ENCODE measurements at places on chromosomes 16 and 17.

DNA sequence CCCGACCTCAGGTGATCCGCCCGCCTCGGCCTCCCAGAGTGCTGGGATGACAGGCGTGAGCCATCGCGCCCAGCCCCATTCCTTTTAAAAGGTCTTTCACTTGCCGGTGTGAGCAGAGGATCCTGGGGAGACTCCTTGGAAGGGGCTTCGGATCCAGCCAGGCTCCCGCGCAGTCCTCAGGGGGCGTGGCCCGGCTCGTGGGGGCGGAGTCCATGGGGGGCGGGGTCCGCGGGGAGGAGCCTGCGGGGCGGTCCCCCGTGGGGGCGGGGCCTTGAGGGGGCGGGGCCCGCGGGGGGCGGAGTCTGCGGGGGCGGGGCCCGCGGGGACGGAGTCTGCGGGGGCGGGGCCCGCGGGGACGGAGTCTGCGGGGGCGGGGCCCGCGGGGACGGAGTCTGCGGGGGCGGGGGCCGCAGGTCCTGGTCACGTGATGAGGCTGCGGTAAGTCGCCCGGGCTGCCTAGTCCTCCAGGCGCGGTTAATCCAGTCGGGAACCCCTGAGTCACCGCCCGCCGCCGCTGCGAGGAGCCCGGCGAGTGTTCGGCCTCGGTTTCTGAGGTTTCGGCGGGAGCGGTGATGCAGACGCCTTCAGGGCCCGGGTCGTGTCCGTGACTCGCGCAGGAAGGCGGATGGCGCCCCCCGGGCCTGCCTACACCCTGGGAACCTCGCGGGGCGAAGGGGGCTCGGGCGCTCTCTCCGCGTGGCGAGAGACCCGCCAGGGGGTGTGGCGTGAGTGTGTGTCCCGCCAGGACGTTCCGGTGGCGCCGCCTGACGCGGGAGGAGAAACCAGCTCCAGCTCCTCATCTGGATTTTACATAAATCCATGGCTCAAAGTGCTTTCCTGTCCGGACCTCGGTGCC, 23.6 kb upstream of the ABR start:
- peak; percentile 45 for ATAC-seq

DNA sequence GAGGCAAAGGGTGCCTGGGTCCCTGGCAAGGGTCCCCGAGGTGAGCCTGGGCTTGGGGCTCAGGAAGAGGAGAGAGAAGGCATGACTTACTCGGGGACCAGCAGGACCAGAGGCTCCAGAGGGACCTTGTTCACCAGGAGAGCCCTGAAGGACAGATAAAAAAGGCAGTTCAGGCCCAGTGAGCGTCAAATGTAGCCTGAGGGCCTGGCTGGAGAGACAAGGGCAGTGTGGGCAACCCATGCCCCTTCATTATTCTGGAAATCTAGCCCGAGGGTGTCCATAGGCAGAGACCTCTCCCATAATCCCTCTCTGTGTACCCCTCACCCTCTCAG, 14.1 kb downstream of the COL1A1 start:
- no peak for ATAC-seq

DNA sequence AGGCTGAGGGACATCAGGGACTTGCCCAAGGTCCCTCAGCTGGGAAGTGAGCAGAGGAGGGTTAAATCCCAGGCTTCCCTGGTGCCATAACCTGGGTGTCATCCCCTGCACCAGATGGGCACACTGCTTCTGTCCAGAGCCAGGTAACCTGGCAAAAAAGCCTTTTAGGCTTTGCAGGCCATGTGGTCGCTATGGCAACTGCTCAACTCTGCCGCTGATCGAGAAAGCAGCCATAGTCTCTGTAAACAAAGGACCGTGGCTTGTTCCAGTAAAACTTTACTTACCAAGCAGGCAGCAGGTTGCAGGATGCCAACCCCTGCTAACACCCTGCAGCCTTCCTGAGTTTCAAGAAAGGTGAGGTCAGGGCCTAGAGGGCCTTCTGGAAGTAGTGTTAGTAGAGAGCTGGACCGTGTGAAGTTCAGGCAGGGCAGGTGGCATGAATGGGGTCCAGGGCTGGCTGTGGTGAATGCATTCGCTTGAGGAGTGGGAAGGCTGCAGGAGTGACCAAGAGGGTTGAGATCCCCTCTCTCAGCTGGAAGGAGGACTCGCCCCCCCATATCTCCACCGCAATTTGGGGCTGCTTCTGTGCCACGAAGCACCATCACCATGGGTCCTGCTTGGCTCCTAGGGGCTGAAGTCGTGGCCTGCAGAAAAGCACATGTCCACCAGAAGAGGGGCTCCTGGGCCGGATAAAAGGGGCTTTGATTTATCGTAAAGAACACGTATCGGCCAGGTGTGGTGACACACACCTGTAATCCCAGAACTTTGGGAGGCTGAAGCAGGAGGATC, 91.3 kb downstream of the SOCS1 start:
- no peak for ATAC-seq

GRCh38 chr17:75776386-75777295, 8.0 kb upstream of the UNK start:
- no peak for ATAC-seq

GRCh38 chr17:48026502-48027321, 10.9 kb downstream of the COPZ2 start:
- ATAC-seq, result no peak

DNA sequence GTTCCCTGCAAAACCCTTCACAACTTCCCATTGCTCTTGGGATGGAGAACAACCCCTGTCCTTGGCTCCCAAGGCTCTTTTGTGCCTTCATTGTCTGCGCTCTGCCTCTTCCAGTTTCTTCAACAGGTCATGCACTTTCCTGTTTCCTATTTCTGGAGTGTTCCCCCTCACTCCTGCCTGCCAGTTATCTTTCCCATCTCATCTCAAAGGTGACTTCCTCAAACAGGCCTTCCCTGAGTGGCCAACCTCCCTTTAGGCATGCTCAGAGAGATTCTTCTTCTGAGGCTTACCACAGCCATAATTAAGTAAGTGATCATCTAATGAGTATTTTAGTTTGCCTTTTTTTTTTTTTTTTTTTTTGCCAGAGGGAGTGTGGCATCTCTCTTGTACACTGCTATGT, 2.9 kb upstream of the CYLD start:
- ATAC-seq, result no peak

GRCh38 chr17:63785556-63785955, 11.6 kb downstream of the DDX42 start:
- no peak for ATAC-seq

- no peak for ATAC-seq
These were observed 33.7 kb downstream of the TEKT3 start for GRCh38 chr17:15307710-15308111.

GRCh38 chr16:79191933-79192332, 408.6 kb downstream of the MAF start:
- peak; percentile 51 for ATAC-seq

DNA sequence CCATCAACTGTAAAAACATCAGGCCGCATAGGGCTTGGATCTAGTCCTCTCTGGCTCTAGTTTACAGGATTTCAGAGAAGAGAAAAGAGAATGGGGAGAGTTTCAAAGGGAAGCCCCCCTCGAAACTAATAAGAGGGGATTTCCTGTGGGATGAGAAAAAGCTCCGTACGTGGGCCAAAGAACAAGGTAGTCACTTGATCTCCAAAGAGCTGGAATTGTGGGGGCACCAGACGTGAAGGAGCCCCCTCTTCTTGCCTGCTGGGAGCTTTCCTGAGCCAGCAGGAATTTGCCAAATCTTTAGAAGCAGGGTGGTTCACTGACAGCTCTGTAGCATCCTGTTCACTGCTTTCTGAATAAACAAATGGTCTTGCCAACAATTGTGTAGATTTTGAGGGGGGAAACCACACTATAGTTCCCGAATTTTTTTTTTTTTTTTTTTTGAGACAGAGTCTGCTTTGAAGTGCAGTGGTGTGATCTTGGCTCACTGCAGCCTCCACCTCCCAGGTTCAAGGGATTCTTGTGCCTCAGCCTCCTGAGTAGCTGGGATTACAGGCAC, 7.0 kb upstream of the TMIGD1 start:
- ATAC-seq, result no peak

GRCh38 chr17:14094676-14095601, 25.6 kb downstream of the COX10 start:
- ATAC-seq, result no peak

GRCh38 chr17:82489851-82490511, 29.6 kb upstream of the FOXK2 start:
- no peak for ATAC-seq

Data from activated T-helper 17 cell treated with anti-CD3 and anti-CD28 coated beads, Interleukin-2, amount 50 U/mL, for 72 hours (primary cell).